ENCODE measurements at places on chromosomes 4 and X. TPM values are rescaled to one million over a fixed set of nuclear protein-coding genes. Genes with fewer than 3 reads are reported as not detected.

Gene RASSF6
- not detected for total RNA-seq

Gene ADGRG4
- under 0.01 TPM for total RNA-seq

Gene PAGE2
- total RNA-seq, result not detected

Gene CITED1
- total RNA-seq, result 18.8 TPM

Gene TEC
- 0.52 TPM for total RNA-seq

Gene PGRMC2
- total RNA-seq, result 28.2 TPM

All from skeletal muscle tissue (tissue), 5 donors.